Right cardiac atrium (tissue), 5 donors: ENCODE measurements at places on chromosomes 13 and 19. TPM values are rescaled to one million over a fixed set of nuclear protein-coding genes. Genes with fewer than 3 reads are reported as not detected.

SELENOV gene
- not detected for total RNA-seq

AZU1 gene
- total RNA-seq, result not detected

- no peak for DNase-seq
Measured at GRCh38 chr13:80957019-80957655, 616.2 kb upstream of the SPRY2 start.

DNA sequence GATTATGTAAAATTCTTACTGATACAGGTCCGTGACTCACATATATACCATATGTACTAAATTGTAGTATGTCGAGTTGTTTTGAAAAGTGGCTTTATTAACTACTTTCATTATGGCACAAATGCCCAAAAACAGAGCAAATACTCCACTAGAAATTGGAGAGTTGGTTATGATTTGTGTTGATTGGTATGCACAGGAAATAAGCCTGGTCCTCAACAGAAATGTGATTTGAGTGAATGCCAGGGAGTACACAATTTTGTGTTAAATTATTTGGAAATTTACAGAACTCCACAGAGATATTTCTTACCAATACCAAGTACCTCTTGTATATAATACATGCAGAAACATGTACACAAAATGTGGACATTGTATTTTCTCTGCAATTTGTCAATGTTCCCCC is 676.7 kb downstream of the PCDH9 start:
- DNase-seq, result no peak

DNA sequence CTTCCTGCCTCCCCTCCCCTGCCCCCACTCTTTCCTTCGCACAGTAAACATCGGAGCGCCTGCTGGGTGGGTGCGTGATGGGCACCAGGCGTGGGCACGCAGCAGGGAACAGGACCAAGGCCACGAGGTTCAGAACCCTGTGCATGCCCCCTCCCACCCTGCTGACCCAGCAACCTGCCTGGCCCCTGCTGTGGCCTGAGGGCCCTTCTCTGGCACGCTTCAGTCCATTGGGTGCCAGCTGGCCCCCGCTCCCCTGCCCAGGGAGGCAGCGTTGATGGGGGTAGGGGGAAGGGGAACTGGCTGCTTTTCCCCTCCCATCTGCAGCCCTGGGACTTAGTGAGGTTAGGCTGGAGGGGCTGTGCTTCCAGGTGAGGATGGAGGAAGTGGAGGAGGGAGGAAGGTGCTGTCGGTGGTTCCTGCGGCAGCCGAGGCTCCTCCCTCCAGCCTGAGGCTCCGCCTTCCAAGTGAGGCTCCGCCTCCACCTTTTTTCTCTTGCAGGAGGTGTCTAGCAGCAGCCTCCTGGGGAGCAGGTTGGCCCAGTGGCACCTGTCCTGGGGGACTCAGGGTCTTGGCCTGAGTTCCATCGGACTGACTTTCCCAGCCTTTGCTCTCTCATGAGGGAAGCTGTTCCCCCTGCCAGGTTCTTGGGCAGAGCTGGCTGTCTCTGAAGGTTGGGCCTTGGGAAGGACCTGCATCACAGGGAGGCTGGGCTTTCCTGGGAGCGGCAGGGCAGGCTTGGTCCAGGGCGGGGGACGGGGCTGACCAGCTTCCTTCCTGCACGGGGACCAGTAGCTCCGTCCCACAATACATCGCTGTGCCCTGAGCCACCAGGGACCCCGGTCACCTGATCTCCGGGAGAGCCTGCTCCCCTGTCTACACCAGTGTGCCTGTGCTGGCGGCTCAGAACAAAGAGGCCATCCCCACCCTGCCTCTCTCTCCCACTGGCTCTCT is 7.3 kb downstream of the PIAS4 start:
- DNase-seq, result peak; percentile 66

GRCh38 chr13:24927810-24928404 is 163.9 kb downstream of the RNF17 start:
- DNase-seq, result no peak
